Tibial nerve (tissue), 4 donors: ENCODE measurements at places on chromosomes 5 and 9. TPM values are rescaled to one million over a fixed set of nuclear protein-coding genes. Genes with fewer than 3 reads are reported as not detected.

GRCh38 chr5:106530150-106530549, 1140.6 kb downstream of the EFNA5 start:
- no peak for DNase-seq

GRCh38 chr9:124254261-124254682, 3.5 kb upstream of the NEK6 start:
- DNase-seq = no peak

GRCh38 chr9:2785060-2785950, 58.6 kb downstream of the PUM3 start:
- DNase-seq = no peak

DNA sequence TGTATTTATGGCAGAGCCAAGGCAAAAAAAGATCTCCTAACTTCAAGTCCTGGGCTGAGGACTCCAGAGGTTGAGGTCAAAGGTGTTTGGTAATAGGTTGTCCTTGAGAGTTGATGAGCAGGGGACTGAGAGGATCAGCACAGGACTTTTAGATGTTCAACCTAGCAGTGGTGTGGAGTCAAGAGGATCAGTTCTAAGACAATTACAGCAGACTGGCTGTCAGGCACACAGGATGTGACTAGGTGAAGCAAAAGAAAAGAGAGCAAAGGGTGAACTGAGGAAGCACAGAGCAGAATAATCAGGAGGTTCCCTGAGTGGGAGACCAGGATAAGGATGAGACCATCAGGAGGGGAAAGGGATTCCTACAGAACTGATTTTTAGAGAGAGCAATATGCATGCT, 10.9 kb downstream of the GZMA start:
- DNase-seq = no peak

DNA sequence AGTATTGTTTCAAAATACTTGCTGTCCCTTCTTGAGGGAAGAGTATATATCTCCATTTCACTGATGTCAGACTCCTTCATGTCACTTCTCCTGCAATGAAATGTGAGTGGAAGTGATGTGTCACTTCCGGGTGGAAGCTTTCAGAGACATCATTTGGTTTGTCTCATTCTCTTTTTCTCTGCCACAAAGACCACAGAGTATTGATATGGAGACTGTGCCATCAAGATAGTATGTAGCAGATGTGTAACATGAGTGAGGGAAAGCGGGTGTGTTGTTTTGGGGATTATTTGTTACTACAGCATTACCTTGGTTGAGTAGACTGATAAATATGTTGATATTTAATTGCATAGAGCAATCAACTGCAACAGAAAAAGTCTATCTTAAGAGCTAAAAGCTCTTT, 169.8 kb downstream of the FBXL7 start:
- DNase-seq = no peak

GRCh38 chr5:144142824-144143162, 27.7 kb downstream of the YIPF5 start:
- no peak for DNase-seq

DNA sequence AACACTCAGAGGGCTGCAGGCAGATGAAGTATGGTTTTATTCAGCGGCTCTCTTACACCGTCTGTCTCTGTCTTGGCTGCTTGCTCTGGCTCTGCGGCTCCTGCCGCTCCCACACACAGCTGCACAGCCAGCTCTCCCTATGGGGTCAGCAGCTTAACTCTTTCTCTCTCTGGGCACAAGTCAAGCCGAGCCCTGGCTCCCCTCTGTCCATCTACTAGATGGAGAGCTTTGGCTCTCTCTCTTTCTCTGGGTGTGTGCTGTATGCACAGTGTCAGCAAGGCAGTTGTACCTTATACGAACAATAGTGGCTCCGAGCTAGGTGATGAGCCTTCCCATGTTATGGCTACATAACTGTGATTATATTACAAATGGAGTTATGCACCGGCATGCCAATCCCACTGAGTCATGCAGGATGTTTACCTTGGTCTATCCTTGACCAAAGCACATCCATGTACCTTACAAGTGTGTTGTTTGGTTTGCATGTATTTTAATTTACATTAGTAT, 19.3 kb upstream of the PPP2CA start:
- DNase-seq = no peak

DNA sequence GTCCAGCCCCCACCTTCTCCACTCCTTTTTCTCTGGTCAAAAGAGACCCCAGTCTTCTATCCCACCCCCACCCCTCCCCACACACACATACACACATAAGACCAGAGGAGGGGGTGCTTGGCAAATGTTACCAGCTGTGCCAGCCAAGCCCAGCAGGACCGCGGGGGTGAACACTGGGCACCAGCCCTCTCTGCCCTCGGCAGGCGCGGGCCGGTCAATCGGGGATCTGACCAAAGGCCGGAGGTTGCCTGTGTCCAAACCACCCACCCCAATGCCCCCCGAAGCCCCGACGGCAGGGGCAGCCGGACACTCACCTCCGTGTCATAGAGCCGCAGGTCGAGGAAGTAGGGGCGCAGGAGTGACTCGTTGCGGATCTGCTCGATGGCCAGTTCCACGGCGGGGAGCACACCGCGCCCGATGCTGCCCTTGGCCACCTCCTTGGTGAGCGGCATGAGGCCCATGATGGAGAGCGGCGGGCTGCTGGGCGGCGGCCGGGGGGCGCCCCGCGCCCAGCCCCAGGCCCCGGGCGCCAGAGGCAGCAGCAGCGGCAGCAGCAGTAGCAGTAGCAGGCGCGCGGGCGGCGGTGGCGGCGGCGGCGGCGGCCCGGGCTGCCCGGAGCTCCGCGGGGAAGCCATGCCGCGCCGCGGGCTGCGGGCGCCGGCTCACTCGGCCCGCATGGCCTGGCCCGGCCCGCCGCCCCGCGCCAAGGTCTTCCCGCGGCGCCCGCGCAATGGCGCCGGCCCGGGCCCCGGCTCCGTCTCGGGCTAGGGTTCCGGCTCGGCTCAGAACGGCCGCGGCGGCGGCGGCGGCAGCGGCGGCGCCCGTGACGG, 417 bp downstream of the GABBR2 start:
- DNase-seq = no peak

DNA sequence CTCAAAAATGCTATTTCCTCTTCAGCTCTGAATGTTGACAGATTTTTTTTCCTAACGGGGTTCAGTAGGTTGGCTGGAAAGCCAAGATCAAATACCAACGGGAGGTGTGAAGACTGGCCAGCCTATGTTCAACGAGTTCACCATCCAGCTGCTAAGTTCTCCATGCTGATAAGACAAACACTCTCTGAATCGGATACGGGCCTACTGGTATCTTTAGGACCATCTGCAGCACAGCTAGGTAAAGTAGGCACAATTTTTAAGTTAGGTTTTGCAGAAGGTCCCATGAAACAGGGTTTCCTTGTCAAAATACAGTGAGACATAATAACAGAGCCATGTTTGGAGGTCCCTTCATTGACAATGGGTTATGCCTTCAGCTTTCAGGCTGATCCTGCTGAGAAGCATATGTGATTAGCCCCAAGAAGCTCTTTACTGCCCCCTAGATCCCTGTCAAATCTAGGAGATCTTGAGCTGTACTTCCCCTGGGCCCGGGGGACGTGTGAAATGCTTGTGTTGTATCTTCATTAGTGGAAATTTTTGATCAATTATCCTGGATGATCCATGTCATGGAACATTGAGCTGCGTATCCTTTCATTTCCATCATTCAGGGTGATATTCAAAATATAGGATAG, 60.6 kb downstream of the PGM5 start:
- DNase-seq = no peak

DNA sequence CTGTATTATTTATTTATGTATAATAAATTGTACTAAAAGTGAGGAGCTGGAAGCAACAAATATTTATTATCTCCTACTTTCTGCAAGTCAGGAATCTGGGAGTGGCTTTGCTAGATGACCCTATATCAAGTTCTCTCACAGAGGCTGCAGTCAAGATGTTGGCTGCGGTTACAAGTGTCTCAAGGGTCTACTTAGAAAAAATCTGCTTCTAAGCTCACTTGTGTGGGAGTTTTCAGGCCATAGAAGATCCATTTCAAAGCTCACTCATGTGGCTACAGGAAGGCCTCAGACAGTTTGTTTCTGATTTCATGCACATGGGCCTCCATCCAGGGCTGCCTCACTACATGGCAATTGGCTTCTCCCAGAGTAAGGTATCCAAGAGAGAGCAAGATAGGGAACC, 551.1 kb downstream of the CAAP1 start:
- DNase-seq = no peak

GRCh38 chr9:99931155-99931840, 24.8 kb downstream of the STX17 start:
- no peak for DNase-seq

DNA sequence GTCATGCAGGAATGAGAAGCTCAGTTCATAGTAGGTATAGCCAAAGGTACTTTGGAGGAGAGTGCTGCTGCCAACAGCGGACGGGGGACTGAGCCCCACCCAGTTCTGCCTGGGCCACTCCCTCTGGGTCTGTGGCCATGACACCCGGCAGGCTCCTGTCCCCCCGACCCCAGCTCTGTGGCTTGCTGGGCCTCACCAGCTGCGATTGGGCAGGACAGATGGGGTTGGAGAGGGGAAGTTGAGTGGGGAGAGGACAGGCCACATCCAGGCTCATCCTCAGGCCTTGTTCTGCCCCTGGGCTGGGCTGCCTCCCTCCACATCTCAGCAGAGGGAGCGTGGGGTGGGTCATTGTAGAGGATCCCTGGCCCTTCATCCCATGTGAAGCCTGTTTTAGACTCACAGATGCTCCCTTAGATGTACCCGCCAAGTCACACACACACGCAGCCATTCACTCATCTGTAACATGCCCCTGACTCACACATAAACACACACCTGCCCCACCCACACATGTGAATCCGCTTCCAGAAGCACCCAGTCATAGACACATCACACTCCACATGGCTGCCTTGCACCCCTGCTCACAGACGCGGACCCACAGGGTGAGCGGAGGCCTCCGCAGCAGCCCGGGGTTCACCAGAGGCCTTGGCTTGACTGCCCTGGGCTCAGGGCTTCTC, 48.8 kb downstream of the NTNG2 start:
- DNase-seq = no peak

DNA sequence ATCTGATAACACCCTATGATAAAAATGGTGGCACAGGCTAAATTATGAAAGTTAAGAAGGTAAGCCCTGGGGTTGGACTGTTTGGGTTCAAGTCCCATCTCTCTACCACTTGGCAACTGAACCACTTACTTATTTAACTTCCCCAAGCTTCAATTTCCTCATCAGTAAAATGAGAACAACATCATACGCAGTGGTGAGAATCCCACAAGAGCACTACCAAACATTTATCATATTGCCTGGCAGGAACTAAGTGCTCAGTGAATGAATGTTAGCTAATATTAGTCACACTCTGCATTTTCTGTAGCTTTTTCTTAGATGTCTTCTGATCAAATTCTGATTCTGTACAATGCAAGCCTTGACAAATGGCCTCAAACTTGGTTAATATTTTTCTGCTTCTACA, 306.7 kb downstream of the EBF1 start:
- DNase-seq = no peak

DNA sequence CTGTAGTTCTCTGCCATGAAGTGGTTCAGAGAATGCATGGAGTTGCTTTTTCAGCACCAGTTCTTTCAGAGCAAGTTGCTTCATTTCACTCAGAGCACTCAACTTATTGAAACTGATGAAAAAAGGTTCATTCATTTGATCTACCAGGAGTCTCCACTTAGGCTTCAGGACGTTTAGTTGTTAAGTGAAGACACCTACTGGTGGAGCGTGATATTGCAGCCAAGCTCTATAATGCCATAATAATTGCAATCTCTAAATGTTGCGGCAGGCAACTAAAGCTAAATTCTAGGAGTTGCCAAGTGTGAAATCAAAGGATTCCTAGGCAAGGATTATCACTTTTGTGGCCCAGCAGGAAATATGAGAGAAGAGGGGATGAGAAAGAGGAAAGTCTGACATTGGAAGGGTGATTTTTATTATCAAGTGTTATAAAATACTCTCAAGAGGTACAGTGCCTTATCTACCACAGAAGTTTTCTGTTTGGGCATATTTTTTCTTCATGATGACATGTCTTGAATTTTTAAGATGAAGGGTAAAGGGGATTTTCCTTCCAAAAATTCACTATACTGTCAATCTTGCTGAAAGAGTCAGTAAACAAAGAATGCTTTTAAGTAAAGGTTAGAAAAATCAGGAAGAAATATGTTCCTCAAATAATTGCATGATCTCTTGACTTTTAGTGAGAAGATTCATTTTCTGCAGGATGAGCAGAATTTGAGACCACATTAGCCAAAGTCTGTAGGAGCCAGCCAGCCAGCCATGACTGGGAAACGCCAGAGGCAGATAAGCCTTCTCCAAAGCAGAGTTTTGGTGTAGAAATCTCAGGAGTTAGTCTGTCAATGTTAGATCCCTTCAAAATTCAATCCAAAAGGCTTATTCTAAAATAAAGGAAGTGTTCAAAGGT, 83.4 kb downstream of the SH3PXD2B start:
- peak; percentile 54 for DNase-seq

GRCh38 chr5:159877016-159877415, 39.3 kb upstream of the ADRA1B start:
- DNase-seq = no peak

- DNase-seq = peak; percentile 17
These were observed 61.8 kb downstream of the COX7C start for GRCh38 chr5:86679529-86679928.

DNA sequence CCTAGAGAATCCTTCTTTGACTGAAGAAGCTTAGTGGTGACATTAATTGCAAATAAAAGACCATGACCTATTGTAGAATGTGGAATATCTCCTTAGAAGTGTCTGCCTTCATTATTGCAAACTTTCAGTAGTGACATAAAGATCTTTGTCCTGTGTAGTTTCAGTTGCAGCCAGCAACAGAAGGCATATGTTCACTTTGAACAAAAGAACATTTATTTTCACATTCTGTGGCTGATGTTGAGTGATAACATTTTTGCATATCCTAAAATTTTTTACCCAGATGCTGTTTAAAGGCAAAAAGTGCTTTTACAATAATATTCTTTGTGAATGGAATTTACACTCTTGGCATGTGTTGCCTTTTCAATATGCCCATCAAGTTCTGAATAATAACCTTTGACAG, 165.9 kb downstream of the TMC1 start:
- DNase-seq = no peak

GRHPR gene
- 175 TPM for total RNA-seq

BTNL8 gene
- total RNA-seq = not detected

RNF180 gene
- total RNA-seq = 6.0 TPM

CKMT2 gene
- 2.0 TPM for total RNA-seq

GMCL2 gene
- not detected for total RNA-seq

PCDHB10 gene
- 4.8 TPM for total RNA-seq

KCNN2 gene
- 0.20 TPM for total RNA-seq

NAIP gene
- 42.0 TPM for total RNA-seq

NEUROG1 gene
- total RNA-seq = not detected

CORO2A gene
- total RNA-seq = 3.3 TPM

STING1 gene
- 77.4 TPM for total RNA-seq

PIP5K1B gene
- total RNA-seq = 2.7 TPM
